ENCODE measurements at places on chromosomes 1 and 21.
A peak's percentile ranks its signal among the peaks of the same experiment; 100 is the strongest.

GRCh38 chr1:42259059-42259738 lies 75.8 kb downstream of the FOXJ3 start:
- DNase-seq = no peak

- peak; percentile 11 for DNase-seq
Measured at GRCh38 chr1:34800214-34800613, 7.4 kb downstream of the GJA4 start.

DNA sequence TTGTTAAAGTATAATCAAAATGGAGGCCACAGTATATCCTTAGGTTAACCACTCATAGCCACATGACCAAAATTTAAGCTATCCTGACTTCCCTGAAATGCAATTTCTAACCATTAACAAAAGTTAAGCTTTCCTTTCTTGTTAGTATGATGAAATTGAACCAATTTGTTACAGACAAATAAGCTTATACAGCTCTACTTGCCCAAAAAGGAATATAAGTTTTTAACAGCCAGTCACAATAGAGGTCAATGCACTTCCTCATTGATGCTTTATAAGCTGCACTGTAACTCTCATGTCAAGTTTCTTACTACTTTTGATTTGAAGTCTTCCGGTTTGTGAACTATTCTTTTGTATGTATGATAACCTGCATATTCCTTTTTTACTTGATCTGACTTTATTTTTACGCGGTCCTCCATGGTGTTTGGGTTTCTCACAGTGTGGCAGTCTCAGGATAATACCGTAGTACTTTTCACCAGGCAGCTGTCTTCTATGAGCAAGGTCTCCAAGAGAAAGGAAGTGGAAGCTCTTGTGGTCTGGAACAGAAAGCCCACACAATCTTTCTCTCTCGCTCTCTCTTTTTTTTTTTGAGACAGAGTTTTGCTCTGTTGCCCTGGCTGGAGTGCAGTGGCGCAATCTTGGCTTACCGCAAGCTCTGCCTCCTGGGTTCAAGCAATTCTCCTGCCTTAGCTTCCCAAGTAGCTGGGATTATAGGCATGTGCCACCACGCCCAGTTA lies 331.6 kb downstream of the SRGAP2C start:
- DNase-seq = no peak

GRCh38 chr1:94787691-94788090 lies 32.5 kb upstream of the SLC44A3 start:
- no peak for DNase-seq

DNA sequence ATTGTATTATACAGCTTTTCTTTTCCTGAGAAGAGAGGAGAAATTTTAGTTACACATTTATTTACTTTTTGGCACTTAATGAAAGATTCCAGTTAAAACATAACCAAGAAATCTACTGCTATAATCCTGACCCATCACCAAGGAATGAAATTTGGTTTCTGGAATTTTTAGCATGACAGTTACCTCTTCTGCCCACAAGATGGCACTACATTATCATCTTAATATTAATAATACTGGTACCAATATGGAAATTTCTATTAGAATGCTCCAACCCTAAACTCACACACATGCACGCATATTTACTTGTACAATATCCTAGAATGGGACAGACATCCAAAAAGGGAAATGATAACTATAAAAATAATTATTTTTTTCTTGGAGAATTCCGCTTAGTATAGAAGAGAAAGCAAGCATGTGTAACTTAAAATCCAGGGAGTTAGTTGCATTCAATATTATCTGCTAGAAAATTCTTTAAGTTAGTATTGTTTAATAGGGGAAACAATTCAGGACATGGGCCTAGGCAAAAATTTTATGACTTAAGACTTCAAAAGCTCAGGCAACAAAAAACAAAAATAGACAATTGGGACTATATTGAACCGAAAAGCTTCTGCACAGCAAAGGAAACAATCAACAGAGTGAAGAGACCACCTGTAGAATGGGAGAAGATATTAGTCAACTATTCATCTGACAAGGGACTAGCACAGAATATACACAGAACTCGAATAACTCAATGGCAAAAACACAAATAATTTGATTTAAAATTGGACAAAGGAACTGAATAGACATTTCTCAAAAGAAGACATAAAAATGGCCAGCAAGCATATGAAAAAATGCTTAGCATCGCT lies 37.4 kb downstream of the MAP3K21 start:
- no peak for DNase-seq

DNA sequence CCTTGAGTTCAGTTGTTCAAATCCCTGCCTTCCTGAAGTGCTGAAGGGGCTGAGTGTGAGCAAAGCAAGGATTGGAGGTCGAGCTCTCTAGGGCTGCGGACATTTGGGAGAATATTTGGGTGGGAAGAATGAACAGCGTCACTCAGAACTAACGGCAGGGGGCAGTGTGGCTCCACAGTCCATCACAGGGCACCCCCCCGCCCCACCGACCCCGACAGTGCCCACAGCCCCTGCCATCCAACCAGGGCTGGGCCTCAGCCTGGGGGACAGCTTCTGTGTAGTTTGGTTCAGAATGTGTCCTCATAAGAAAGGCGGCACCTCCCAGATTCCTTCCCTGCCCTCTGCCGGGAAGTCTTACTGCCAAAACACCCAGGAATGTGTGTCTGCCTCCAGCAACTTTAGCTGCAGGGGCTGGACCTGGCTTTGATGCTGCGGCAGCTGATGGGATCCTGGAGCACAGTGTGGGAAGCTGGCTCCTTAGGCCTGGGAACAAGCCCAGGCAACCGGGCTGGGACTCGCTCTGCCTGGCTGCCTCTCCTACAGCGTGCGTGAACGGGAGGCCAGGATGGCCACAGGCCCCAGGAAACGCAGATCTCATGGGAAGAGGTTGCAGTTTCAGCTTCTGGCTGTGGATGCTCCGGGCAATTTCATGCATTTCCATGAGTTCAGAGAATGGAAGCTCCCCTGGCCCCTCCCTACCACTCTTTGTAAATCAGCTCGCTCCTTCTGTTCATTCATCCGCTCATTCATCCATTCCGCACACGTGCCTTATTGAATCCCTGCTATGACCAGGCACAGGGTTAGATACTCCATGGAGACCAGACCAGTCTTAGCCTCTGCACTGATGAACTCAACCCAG lies 104.9 kb upstream of the TMPRSS2 start:
- DNase-seq = peak; percentile 39

GRCh38 chr1:191977874-191978506 lies 180.3 kb upstream of the RGS18 start:
- DNase-seq = no peak

GRCh38 chr1:219991919-219992318 lies 54.4 kb downstream of the EPRS1 start:
- no peak for DNase-seq

- DNase-seq = no peak
Measured at GRCh38 chr1:146012703-146013558, 8.6 kb downstream of the HJV start.

DNA sequence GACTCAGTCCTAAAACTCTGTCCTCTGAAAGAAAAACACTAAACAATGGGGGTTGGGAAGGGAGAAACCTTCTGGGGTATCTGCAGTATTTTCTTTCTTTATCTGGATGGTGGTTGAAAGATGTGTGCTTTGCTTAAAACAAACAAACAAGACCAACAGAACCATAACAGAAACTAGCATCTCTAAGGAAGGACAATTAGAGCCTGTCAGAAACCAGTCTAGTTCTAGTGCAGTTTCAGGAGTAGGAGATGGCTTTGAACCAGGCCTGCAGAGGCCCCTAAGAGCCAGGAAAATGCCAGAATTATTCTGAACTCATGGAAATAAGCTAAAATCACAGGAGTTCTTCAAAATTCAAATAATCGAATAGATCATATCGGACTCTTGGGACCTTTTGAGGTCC lies 18.5 kb downstream of the ILDR2 start:
- no peak for DNase-seq

DNA sequence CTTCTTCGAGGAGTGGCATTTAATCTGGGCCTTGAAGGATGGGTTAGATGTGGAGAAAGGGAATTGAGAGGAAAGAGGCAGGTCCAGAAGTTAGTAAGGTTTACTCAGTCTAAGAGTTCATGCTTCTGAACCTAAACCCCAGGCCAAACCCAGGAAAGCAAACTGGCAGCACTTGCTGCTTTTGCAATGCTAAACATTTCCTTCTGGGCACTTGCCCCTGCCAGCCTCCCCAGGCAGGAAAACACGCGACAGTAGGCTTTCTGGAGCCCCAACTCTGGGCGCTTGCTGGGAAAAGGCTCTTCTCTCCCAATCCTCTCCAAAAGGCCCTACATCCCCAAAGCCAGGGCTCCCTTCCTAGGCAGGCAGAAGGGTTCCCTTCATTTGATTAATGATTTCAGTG lies 2.5 kb downstream of the OLFML2B start:
- no peak for DNase-seq

GRCh38 chr1:42931108-42931539 lies 27.5 kb downstream of the SLC2A1 start:
- peak; percentile 46 for DNase-seq

GRCh38 chr1:66374148-66374547 lies 159.8 kb upstream of the SGIP1 start:
- no peak for DNase-seq

DNA sequence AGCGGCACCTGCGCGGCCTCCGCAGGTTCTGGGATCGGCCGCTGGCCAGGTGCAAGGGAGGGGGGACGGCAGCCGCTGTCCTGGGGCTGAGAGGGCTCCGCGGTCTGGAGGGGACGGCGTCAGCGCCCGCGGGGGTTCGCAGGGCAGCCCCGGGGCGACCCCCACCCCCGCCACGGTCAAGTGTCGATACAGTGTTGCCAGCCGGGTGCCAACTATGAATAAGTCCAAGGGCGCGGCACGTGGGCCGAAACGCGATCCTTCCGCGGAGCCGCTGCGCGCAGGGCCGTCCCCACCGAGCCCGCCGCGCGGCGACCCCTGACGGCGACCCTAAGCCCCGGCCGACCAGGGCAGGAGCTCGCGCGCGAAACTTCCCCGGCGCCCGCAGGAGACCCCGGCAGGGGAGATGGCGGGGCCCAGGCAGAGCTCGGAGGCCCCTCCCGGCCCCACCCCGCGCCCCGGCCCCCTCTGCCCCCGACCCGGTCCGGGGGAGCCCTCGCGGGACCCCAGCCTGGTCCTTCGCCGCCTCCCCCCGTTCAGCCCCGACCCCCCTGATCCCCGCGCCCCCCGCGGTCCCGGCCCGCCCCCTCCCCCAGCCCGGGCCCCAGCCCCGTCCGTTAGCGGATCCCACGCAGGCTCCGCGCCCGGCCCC lies 586 bp upstream of the AGPAT3 start:
- DNase-seq = peak; percentile 46

DNA sequence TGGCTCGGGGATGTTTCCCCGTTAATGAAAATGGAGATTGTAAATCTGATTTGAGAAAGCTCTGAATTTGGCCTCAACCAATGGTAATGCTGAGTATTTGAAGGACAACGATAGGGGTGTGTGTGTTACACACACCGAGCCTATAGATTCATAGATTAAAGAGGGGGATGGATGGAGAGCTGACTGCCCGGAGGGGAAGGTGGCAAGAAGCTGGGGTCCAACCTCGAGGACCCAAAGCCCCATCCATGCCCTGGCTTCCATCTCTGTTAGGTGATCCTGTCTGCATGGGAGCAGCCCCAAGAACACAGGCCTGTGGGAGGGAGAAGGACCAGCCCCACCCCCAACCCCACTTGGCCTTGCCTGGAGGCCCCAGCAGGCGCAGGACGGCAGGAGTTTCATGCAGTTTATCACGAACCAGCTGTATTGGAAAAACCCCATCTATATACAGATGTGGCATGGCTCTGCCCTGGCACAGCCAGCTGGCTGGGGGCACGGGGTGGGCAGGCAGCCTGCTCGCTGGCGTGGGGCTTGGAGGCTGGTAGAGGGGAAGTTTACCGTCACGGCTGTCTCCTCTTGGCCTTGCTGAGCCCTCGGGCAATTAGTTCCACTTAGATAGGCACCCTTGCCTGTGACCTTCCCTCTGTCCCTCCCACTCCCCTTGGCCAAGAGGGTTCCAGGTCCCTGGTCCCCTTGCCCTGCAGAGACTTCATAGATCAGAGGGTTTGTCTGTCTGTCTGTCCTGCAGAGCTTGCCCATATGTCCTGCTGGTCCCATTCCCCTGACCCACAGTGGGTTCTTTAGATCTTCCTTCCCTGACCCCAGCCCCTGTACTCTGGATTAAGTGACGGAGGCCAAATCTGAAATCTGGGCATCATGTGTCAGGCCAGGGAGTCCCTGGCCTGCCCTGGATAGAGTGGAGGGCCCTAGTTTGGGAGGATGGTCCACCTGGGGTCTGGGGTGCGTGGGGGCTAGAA lies 3.0 kb downstream of the HSPB7 start:
- DNase-seq = no peak

- no peak for DNase-seq
Measured at GRCh38 chr1:41618871-41619270, 134.4 kb upstream of the EDN2 start.

- no peak for DNase-seq
Measured at GRCh38 chr1:1915911-1916840, 1.1 kb downstream of the CALML6 start.

DNA sequence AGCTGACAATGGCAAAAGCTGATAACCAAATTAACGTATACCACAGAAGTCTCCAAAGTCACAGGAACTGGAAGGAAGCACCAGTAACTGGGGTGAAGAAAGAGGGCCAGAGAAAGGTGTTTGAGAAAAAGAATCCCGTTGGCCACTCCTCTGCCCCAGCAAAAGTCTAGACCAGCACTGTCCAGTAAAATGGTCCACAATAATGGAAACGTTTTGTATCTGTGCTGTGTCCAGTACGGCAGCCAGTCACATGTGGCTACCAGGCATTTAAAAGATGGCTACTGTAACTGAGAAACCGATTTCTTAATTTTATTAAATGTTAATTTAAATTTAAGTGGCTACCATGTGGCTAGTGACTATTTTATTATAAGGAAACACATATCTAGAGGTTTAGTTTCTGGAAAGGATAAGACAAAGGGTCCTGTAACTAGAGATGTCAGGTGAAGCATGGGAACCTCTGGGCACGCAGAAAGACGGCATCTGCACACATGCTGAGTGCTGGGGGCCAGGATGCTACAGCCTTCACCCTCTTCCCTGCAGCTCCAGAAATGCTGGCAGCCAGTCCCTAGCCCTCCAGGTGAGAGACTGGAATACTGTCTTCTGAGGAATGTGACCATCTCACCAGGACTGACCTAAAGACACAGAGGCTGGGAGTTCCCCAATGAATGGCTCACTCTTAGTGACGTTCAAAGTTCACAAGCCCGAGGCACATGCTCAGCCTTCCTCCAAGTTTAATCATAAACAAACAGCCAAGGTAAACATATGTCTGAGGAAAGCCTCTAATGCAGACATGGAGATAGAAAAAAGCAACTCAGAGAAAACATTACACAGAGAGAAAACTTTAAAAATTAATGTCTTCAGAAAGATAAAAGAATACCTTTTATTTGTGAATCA lies 50.7 kb downstream of the JAK1 start:
- DNase-seq = no peak

- DNase-seq = no peak
Measured at GRCh38 chr1:41158147-41158875, 83.8 kb downstream of the SCMH1 start.

- DNase-seq = no peak
Measured at GRCh38 chr1:163399976-163400601, 78.3 kb downstream of the NUF2 start.

GRCh38 chr1:19312782-19313635 lies 883 bp downstream of the SLC66A1 start:
- no peak for DNase-seq

DNA sequence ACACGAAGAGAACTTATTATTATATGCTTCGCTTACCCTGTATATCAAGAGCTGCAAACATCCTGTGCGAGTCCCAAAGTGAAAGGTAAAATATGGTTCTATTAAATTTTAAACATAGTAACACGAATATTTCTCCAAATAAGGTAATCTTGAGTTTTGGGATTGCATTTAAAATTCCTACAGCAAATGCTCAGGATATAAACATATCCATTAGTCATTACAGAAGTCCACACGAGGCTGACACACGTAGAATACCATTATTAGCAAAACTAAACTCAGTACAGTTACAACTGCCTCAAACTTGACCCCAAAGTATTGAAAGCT lies 282 bp upstream of the LYPLAL1 start:
- DNase-seq = no peak

- DNase-seq = no peak
Measured at GRCh38 chr1:155942578-155943141, 1.2 kb downstream of the RXFP4 start.
